ENCODE measurements at places on chromosomes 4 and X. TPM values are rescaled to one million over a fixed set of nuclear protein-coding genes. Genes with fewer than 3 reads are reported as not detected.
A peak's percentile ranks its signal among the peaks of the same experiment; 100 is the strongest.

- no peak for DNase-seq
Observed at GRCh38 chr4:96120206-96120605, 280.3 kb downstream of the PDHA2 start.

DNA sequence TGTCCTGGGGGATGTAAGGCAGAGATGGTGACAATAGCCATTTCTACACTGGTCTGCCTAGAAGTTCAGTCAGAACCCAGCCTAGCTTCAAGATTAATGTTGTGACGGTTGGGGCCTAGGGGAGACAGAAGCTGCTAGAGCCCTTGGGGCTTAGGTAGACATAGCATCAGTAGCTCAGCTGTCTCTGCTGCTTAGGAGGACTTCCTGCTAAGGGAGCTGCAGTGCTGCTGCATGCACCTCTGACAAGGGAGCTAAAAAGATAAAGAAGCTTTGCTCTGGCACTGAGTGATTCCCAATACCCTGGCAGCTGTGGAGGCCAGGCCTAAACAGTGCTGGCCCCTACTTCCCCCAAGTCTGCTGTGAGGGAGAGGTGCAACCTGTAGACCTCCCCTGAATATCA lies 116.0 kb downstream of the CT47B1 start:
- DNase-seq: no peak

DNA sequence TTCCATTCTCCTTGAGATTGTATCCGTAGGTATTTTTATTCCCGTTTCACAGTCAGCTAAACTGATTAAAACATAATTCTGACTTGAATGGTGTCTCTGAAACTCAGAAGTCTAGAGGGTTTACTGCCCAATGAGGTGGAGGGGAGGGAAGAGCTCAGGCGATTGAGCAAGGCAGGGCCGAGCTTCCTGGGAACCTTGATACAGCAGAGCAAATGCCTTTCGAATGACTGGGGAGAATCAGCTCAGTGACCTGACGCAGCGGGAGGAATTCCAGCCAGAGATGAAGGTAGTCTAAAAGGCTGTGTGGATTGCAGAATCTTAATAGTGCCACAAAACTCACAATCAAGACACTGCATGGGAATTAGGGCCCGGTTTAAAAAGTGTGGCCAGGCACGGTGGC lies 233.6 kb downstream of the EVC2 start:
- DNase-seq: no peak

Gene USP51
- polyA plus RNA-seq: 0.14 TPM

Gene FMR1NB
- polyA plus RNA-seq: not detected

DNA sequence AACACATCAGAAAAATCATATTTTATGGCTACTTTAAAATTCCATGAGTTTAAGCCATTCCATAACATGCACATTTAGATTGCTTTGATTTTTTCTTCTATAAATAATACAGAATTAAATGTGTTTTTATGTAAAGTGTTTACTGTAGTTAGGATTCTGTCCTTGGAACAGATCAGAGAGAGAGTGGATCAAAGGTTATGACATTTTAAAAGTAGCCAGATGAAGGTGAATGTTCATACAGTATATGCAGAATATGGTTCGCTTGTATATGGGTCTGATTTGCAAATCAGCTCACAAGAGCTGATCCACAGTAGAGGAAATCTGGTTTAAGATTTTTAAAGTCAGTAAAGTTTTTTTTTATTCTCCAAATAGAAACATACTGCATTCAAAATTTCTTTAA lies 7.2 kb upstream of the PALLD start:
- no peak for DNase-seq

DNA sequence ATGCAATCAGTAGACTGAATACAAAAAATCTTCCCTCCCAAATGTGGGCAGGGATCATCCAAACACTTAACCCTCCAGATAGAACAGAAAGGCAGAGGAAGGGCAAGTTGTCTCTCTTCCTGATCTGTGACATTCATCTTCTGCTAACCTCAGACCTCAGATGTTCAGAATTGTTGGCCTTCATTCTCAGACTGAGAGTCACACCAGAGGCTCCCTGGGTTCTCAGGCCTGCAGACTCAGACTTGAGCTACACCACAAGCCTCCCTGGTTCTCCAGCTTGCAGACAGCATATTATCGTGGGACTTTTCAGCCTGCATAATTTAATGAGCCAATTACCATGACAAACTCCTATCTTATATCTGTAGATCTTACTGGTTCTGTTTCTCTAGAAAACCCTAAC lies 1471.6 kb upstream of the ADGRL3 start:
- no peak for DNase-seq

Gene TRMT2B
- polyA plus RNA-seq: 45.5 TPM

GRCh38 chrX:49041744-49042580 lies 1.2 kb downstream of the TFE3 start:
- peak; percentile 8 for DNase-seq

Gene HPSE
- polyA plus RNA-seq: 4.1 TPM

DNA sequence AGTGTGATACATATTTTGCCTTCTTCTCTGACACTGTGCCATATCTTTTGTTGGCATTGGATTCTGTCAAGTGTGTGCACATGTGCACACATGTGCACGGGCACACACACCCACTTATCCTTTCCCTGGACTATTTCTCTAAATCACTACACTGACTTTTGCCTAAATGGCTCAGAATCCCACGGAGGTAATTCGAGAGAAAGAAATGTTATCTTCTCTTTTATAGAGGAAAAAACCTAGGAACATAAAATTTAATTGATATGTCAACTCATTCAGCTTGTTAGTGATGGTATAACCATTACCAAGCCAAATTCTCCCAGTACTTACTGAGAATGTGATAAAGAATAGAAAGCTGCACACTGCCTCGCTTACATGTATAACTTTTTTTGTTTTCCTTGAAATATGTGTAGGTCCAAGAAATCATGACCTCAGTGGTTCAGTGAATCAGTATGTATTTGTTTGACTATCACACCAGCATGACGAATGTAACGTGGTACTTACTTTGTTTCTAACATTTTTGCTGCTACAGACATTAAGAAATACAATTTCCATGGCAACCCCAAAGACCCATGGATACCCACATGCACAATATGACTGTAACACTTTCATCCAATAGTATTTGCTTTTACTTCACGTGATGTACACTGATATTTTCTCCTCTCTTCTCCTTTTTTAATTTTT lies 163.0 kb downstream of the PCDH7 start:
- DNase-seq: no peak

DNA sequence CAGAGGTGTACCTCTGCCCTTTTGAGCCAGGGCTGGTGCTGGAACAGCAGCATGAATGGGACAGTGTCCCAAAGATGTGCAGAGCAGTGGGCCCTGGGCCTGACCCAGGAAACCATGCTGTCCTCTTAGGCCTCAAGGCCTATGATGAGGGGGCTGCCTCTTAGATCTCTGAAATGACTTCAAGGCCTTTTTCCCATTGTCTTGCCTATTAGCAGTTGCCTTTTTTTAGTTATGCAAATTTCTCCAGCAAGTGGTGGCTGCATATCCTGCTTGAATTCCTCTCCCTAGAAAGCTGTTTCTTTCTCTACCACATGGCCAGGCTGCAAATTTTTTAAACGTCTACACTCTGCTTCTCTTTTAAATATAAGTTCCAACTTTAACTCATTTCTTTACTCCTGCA lies 160.3 kb downstream of the CFAP299 start:
- no peak for DNase-seq

DNA sequence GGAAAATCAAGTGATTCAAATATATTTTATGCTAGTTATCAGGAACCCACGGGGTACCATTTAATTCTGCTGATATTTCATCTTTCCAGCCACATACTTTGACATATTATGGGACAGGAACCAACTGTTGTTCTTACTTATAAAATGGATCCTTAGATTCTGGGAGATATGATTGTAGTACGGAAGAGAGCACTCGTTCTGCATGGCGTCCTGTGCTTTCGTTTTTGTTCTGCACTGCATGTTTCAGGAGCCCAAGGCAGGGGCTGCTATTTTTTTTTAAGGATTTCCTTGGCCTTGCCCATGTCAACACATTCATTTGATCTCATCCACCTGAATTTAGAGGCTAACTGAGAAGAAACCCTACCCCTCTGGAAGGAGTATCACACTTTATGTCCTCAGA lies 245.5 kb upstream of the TLL1 start:
- DNase-seq: no peak

Gene NDST3
- polyA plus RNA-seq: not detected

Gene DUSP21
- polyA plus RNA-seq: not detected

Gene PAGE2B
- not detected for polyA plus RNA-seq

- DNase-seq: no peak
Observed at GRCh38 chr4:86834901-86835300, 14.3 kb downstream of the SLC10A6 start.

DNA sequence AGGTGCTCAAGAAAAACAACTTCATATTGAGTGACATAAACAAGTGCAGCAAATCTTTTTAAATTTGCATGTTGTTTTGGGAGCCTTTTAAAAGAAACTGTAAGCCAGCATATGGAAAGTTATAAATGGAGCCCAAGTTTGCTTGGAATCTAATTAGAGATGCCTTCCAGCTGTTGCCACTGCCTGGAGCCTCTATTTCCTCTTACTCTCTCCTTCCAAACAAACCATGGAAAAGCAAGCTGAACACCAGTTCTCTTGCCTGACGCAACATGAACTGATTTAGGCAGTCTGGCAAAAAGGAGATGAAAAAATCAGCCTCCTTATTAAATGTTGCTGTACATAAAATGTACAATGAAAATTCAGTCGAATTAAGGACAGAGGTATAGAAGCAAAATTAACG lies 21.5 kb downstream of the ARSJ start:
- DNase-seq: no peak

DNA sequence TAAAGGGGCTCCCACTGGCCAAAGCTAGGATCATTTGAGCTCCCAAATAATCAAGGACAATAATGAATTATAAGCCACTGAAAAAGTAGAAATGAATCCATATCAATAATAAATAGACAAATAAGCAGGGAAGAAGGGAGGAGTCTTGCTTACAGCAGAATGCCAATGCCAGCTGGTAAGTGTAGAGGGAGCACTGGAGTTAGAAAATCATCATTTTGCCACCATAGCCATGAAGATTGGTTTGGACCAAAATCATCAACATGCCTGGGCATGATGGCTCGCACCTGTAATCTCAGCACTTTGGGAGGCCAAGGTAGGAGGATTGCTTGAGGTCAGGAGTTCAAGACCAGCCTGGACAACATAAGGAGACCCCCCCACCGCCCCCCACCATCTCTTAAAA lies 20.4 kb upstream of the SH3KBP1 start:
- DNase-seq: no peak

- DNase-seq: no peak
Observed at GRCh38 chr4:20370274-20370673, 118.6 kb downstream of the SLIT2 start.

DNA sequence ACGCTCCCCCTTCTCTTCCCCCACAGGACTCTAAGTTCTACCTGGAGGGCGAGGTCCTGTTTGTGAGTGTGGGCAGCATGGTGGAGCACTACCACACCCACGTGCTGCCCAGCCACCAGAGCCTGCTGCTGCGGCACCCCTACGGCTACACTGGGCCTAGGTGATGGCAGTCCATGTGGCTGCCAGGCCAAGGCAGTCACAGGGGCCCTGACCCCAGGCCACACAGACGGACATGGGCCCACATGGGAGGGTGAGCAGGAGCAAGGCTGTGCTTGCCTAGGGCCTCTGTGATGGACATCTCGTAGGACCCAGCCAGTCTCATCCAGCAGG lies 10.0 kb upstream of the ADD1 start:
- no peak for DNase-seq

Gene BLTP1
- 9.6 TPM for polyA plus RNA-seq

GRCh38 chr4:2413821-2414610 lies 4.4 kb downstream of the ZFYVE28 start:
- peak; percentile 64 for DNase-seq

Gene TCEAL7
- polyA plus RNA-seq: not detected

- DNase-seq: no peak
Observed at GRCh38 chrX:67596839-67597790, 53.3 kb downstream of the AR start.

- no peak for DNase-seq
Observed at GRCh38 chr4:150363721-150364688, 217.9 kb upstream of the MAB21L2 start.

DNA sequence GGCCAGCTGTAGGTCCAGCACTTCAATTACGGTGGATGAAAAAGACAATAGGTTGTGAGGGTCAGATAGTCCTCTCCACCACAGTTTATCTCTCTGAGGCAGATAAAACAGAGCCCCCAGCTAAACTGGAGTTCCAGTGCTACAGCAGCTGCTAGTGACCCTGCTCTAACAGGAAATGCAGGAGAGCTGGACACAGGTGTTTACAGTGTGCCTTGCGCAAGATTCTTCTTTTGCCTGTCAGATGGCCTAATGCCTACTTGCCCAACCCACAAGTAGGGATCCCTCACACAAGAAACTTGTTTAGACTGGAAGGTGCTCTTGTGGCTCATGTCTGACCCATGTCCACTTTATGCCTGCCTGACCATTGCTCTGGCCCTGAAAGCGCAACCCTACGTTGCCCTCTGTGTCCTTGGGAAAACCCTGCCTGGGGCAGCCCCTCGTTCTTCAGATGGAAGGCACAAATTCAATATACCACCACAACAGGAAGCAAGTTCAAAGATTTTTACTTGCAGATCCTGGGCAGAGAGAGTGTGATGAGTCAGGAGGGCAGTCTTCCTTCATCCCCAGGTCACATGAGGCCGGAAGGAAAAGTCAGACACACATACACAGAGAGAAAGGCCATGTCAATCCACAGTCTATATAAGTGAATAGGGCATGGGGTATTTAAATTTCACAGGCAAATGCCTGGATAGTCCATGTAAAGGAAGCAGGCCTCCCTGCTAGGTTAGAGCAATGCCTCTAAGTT lies 105.1 kb upstream of the ADGRL3 start:
- DNase-seq: no peak

Gene IGBP1
- 59.3 TPM for polyA plus RNA-seq

DNA sequence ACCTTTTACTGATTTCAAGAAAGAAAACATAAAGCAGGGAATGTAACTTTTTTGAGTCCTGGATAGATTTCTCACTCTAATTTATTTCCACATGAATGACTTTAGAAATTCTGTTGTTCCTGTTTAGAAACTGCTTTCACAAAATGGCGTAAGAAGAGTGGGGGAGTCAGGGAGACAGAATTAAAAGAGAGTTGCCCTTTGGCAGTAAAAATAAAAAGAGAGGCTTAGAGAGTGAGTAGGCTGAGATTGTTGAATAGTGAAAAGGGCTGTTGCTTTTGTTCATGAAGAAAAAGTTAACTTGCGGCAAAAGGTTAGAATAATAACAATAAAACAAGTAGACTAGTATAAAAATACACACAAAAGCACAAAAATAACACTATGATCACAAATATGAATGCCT lies 166.1 kb downstream of the TBCK start:
- DNase-seq: no peak

Gene KIAA1210
- polyA plus RNA-seq: not detected

Gene NUP62CL
- 2.0 TPM for polyA plus RNA-seq
